Right atrium auricular region (tissue), 2 donors: ENCODE measurements at places on chromosomes 12 and 14. TPM values are rescaled to one million over a fixed set of nuclear protein-coding genes. Genes with fewer than 3 reads are reported as not detected.

Gene VRTN
- not detected for total RNA-seq

Gene KRT79
- total RNA-seq: not detected

GRCh38 chr14:36653962-36654793, 7.5 kb upstream of the PAX9 start:
- H3K36me3 ChIP-seq: no peaks in the 10 kb centered on the region
- H3K4me3 ChIP-seq: no peak overlapping the region
- H3K27me3 ChIP-seq: peaks cover 81% of the 10 kb centered on the region
- no peak for DNase-seq
- H3K27ac ChIP-seq: no peak overlapping the region
- H3K4me1 ChIP-seq: no peaks in the 10 kb centered on the region

- no peak overlapping the region for H3K4me3 ChIP-seq
- H3K27ac ChIP-seq: no peak overlapping the region
- no peaks in the 10 kb centered on the region for H3K4me1 ChIP-seq
Observed at GRCh38 chr14:100429537-100429936, 106.4 kb downstream of the SLC25A47 start.
